Right atrium auricular region (tissue), 2 donors: ENCODE measurements at places on chromosomes 7 and 10.

GRCh38 chr10:103514244-103514643 is 20.7 kb downstream of the NEURL1 start:
- DNase-seq, result no peak

GRCh38 chr7:1592299-1592871 is 22.6 kb upstream of the PSMG3 start:
- no peak for DNase-seq

DNA sequence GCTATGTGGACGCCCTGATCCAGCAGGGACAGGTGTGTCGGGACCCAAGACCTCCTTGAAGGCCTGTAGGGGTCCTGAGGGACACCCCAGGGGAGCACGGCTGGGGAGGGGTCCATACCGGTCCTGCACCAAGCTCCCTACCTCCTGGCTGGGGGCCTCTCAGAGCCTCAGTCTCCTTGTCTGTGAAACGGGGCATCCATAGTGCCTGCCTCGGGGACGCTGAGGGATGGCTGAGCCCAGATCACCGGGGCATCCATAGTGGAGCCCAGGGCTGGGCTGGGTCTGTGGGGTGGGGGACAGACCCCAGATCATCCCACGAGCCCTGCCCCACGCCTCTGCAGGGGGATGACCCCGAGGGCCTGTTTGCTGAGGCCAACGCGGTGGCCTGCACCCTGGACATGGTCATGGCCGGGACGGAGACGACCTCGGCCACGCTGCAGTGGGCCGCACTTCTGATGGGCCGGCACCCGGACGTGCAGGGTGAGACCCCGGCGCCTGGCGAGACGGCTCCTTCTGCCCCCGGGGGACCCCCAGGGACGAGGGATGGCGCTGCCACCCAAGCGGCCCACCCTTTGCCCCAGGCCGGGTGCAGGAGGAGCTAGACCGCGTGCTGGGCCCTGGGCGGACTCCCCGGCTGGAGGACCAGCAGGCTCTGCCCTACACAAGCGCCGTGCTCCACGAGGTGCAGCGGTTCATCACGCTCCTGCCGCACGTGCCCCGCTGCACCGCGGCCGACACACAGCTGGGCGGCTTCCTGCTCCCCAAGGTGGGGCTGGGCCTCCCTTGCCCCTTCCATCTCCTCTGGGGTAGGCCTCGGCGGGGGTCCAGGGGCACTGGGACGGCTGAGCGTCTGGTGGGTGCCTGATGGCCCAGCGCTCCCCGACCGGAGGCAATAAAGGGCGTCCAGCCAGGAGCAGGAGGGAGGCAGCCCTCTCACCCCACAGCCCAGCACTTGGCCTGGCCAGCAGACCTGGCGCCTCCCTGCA is 4.1 kb downstream of the CYP2W1 start:
- DNase-seq, result no peak

DNA sequence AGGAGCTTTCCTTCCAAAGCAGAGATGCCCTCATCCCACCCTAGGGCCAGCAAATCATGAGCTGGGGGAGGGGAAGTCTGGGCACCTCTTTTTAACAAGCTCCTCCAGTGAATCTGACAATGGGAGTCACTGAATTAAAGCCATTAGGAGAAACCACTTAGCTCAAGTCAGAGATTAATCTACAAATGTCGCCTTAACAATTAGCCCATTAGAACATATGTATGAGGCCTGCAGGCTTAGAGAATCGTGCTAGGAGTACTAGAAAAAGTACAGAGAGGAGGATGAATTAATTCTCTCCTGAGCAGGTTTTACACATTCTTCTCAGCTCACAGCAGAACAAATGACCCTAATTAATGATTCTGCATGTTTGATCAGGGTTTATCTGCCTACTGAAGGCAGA is 381.3 kb downstream of the KCNMA1 start:
- DNase-seq, result no peak

- DNase-seq, result no peak
These were observed 143.5 kb downstream of the NEURL1 start for GRCh38 chr10:103637011-103637410.

GRCh38 chr7:83520726-83521125 is 128.2 kb downstream of the SEMA3E start:
- DNase-seq, result no peak

GRCh38 chr7:156640949-156641485 is 443 bp downstream of the RNF32 start:
- no peak for DNase-seq

DNA sequence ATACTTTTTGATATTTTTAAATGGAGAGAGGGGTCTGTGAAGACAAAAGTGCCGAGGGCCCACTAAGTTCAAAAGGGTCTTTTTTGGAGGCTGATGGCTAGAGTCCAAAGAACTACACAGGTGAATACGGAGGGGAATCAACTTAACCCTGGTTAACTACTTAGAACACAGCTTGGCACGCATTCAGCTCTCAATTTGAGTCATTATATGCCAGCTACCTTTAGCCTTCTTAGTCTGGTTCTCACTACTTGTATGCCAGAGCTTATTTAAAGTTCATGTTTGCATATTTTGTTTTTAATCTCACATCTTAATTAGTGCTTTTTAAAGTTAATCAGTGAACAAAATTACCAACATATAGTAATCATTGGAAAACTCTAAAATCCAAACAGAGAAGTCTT is 80.8 kb downstream of the VWDE start:
- DNase-seq, result no peak

GRCh38 chr10:121865554-121865953 is 62.3 kb downstream of the ATE1 start:
- DNase-seq, result no peak

GRCh38 chr7:98618786-98619185 is 1.7 kb downstream of the NPTX2 start:
- no peak for DNase-seq

DNA sequence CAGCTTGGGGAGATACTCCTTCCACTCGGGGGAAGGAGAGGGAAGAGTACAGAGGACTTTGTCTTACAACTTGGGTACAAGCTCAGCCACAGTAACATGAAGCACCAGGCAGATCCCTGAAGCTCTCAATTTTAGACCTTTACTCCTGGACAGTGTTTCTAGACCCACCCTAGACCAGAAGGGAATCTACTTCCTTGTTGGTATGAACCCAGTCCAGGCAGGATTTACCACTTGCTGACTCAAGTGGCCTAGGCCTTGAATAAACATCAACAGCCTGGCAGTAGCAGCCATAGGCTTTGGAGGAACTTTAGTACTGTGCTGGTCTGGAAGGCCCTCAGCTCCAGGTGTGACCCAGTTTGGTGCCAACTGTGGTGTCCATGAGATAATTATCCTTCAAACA is 173.1 kb downstream of the ADRA2A start:
- no peak for DNase-seq

DNA sequence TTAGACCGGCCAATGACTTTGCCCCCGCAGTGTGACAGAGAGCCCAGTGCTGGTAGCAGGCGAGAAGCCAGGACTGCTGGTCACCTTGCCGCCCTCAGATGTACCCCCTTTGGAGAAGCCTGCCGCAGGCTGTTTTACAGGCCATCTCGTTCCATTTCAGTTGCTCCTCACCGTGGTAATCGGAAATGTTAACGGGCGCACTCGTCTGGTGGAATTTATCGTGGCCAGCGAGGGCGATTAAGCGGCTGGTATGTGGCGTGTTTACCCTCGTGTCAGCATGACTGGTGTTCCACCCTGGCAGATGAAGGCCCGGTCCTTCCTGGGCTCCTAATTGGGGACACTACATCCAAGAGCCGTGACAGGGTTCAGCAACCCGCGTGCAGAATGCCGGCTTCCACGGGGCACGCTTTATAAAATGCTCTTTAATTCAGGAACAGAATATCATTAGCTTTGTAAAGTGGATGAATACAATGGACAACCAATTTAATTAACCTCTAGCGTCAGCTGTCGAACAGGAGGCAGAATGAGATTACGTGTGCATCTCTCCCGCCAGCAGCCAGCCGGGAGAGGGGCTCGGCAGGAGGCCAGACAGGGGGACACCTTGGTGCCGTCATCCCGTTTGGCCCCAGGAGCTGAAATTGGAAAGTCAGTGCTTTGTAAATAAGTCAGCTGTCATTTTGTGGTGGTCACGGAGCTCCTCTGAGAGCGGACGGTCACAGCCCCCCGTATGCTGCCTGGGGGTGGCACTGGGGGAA is 108.3 kb downstream of the NKX6-2 start:
- DNase-seq, result no peak

- no peak for DNase-seq
These were observed 32.4 kb downstream of the CCM2 start for GRCh38 chr7:45032421-45032820.

DNA sequence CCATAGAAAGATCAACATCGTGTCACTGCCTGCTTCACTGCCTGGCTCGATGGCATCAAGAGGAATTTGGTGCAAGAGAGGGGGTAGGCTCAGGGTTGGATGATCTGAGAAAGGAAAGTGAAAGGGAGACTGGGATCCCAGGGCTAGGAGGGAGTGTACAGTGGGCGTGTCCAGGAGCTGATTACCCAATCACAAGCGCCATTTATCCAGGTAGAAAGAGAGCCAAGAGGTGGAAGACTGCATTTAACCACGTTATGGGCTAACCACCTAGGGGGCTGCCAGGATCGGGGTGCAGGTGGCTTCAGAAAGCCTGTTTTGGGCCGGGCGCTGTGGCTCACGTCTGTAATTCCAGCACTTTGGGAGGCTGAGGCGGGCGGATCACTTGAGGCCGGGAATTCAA is 10.3 kb downstream of the PODXL start:
- DNase-seq, result no peak

GRCh38 chr7:11185179-11185815 is 211.6 kb downstream of the PHF14 start:
- DNase-seq, result no peak

GRCh38 chr7:84228526-84228925 is 33.9 kb upstream of the SEMA3A start:
- DNase-seq, result no peak

DNA sequence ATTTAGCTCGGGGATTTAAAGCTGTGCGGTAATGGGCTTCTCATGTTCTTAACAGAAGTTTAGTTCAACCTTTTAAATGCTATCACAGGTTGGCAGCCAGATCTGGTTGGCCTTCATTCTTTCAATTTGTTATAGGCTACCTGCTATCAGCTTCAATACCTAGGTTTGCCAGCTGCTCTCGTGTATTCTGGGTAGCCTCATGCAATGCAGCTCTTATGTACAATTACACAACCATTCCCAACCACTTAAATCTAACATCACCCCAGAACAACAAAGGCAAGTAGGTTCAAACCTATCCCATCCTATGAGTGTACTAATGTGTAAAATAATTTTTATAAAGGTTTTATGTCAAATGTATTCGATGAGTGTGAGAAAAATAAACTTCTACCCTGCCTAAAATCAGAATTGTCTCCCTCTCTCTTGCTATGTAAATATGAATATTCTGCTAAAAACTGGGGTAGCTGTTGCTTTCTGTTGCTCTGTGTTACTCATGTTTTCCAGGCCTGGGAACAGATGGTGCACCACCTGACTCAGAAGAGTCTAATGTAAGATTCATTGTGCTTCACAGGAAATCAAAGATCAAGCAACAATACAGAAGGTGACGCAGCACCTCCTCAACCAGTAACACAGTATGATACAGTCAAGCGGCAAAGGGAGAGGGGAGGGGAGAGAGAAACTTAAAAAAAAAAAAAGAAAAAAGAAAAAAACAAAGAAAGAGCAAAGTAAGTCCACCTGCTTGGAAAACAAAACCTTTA is 188.6 kb downstream of the ETV1 start:
- DNase-seq, result no peak

DNA sequence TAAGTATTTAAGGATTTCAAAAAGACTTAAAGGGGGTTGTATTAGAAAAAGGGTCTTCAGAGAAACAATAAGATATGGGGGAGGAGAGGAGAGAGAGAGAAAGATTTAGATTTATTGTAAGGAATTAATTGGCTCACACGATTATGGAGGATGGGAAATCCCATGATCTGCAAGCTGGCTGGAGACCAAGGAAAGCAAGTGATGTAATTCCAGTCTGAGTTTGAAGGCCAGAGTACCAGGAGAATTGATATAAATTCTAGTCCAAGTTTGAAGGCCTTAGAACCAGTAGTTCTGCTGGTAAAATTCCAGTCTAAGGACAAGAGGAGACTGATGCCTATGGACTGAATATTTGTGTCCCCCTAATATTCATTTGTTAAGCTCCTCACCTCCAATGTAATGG is 20.6 kb upstream of the SLC13A1 start:
- no peak for DNase-seq

DNA sequence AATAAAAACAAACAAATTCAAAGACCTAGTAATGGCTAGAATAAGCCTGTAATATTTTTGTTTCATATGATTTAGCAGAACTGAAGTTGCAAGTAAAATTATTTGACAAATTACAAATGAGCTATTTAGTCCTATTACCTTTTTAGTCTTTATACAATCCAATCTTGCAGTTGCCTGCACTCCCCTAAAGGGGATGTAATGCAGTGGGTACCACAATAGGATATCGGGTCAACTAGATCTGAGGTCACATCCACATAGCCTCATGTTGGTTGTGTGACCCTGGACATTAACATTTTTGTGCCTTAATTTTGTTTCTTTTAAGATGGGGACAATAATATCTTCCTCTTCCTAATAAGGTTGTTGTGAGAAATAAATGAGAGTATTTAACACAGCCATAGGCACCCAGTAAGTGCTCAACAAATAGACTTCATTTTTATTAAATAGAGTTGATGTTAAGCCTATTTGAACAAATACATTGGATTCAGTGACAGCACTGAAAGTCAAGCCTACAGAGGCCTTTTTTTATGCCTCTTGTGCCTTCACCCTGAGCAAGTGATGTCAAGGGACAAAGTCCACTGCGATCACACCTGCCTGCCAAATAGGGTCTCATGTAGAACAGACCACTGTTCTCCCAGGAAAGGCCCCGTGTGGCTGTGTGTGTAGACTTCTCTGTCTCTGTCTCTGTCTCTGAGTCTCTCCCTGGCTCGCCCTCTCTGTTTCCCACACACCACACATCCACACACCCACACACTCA is 124.8 kb downstream of the EVX1 start:
- DNase-seq, result no peak

DNA sequence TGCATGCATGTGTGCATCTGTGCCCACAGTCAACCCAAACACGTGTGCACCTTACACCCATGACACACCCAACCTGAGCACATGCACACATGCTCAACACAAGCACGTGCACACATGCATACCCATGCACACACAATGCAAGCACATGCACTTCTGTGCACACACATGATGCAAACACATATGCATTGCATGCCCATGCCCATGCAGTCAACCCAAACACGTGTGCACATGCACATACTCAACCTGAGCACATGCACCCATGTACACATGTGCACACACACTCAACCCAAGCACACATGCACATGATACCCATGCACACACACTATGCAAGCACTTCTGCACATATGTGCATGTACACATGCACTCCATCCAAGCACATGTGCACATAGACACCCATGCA is 84.5 kb upstream of the FAM20C start:
- no peak for DNase-seq
